ENCODE measurements at places on chromosomes 2 and 18. TPM values are rescaled to one million over a fixed set of nuclear protein-coding genes. Genes with fewer than 3 reads are reported as not detected.

DNA sequence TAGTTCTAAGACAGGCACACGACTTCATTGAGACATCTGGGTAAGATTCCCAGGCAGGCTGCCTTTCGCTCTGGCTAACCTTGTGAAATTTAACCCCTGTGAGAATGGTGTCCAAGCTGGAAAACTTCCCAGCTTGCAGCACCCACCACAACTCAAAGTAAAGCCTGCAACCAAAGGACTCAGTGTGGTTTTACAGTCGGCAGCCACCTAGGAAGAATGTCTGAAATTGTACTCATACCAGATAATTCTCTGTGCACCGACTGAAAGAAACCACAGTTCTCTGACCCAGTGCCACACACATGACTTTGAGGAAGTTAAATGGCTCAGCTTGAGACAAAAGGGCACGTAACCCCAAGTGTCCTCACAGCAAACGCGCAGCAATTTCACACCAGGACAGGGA lies 125.7 kb downstream of the RBMS1 start:
- no peak overlapping the region for H3K4me3 ChIP-seq
- H3K27me3 ChIP-seq = no peaks in the 10 kb centered on the region
- peak overlapping the region; percentile 31 for H3K27ac ChIP-seq

DNA sequence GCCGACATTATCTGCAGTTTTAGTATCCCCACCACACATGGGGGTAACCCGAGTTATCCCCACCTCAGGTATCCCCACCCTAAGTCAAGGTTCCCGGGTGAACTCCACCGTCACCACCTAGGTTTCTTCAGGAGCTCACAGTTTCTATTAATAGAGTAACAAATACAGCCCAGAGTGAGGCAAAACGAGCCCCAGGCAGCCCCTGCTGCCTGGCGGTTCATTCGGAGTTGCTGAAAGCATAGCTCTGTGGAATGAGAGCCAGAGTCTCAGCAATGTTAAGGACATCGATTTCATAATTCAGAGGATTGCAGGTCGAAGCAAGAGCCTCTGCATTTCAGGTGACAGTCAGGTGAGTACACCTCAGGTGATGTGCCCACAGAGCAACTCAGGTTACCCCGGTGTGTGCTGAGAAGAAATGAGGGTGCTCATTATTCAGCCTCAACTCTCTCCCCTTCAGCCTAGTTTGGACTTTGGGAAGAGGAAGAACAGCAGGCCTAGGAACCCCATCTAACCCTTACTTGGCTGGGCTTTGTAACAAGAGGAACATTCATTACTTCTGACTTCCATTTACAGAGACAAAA lies 10.7 kb downstream of the SATB2 start:
- H3K4me3 ChIP-seq = no peak overlapping the region
- peaks cover 8% of the 10 kb centered on the region for H3K4me1 ChIP-seq
- no peak for DNase-seq
- no peaks in the 10 kb centered on the region for H3K27me3 ChIP-seq
- no peaks in the 10 kb centered on the region for H3K36me3 ChIP-seq
- no peak overlapping the region for H3K27ac ChIP-seq

DNA sequence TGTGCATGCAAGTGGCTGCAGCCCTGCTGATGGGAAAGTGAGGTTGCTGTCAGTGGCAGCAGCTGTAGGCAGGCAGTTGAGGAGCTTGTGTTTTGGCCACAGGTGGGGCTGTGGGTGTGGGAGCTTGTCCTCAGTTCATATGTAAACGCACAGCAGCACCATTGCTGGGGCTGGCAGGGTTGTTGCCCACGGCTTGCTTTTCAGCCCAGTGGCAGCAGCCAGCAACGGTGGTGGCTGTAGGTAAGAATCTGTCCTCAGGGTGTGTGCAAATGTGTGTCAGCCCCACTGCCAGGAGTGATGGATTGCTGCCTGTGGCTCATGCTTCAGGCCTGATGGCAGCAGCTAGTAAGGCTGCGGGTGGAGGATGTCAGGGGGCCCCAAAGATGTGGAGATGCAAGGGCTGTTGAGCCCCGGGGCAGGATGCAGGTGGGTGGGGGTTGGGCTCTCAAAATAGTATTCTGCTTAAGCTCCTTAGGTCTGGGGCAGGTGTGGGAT lies 141.3 kb upstream of the THUMPD2 start:
- no peak for DNase-seq
- no peak overlapping the region for H3K4me3 ChIP-seq
- H3K4me1 ChIP-seq = peaks cover 7% of the 10 kb centered on the region
- no peaks in the 10 kb centered on the region for H3K27me3 ChIP-seq
- H3K36me3 ChIP-seq = no peaks in the 10 kb centered on the region

DNA sequence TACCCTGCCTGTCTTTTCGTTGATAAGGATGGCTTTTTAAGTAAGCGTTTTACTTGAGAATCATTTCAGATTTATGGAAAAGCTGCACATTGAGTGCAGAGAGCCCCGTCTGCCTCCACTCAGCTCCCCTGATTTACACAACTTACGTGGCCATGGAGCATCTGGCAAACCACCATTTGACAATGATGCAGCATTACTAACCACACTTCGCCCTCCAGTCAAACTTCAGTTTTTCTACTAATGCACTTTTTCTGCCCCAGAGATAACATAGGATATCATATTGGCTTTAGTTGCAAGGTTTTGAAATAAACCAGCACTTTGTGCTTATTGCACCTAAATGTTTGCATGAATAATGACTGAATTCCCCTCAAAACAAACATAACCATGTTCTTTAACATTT lies 165.1 kb upstream of the TPO start:
- H3K27ac ChIP-seq = no peak overlapping the region
- no peaks in the 10 kb centered on the region for H3K4me1 ChIP-seq
- no peak for DNase-seq
- no peaks in the 10 kb centered on the region for H3K36me3 ChIP-seq
- peaks cover 84% of the 10 kb centered on the region for H3K27me3 ChIP-seq
- H3K4me3 ChIP-seq = no peak overlapping the region

GRCh38 chr2:238501311-238501710 lies 74.6 kb downstream of the ASB1 start:
- no peak for DNase-seq
- no peaks in the 10 kb centered on the region for H3K36me3 ChIP-seq
- H3K27me3 ChIP-seq = no peaks in the 10 kb centered on the region
- no peak overlapping the region for H3K4me3 ChIP-seq
- no peaks in the 10 kb centered on the region for H3K4me1 ChIP-seq

Gene SERPINB11
- not detected for total RNA-seq

DNA sequence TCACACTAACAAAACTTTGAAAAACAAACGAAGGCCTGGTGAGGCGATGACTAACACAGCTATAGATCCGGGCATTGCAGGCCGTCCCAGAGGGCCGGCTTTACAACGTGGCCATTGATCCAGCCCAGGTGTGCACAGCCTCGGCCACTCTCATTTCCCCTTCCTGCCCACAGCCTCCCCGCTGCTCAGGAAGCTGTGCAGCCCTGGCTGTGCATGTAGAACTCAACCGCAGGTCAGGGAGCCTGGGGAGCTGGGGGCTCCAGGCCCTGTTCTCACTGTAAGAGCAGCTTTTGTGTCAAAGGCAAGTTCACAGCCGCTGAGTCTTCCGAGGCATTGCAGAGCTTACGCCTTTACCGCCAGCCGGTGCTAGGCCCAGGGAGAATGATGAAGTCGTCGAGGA lies 87.2 kb downstream of the LONRF2 start:
- no peaks in the 10 kb centered on the region for H3K36me3 ChIP-seq
- H3K27ac ChIP-seq = no peak overlapping the region
- H3K4me1 ChIP-seq = peaks cover 12% of the 10 kb centered on the region
- H3K4me3 ChIP-seq = no peak overlapping the region

Gene CYP1B1
- 37.2 TPM for total RNA-seq

GRCh38 chr2:77995161-77995560 lies 473.0 kb upstream of the LRRTM4 start:
- H3K36me3 ChIP-seq = no peaks in the 10 kb centered on the region
- H3K4me3 ChIP-seq = no peak overlapping the region
- no peaks in the 10 kb centered on the region for H3K4me1 ChIP-seq
- H3K27ac ChIP-seq = no peak overlapping the region
- DNase-seq = no peak

Gene ANKRD30B
- 0.51 TPM for total RNA-seq

GRCh38 chr2:200306931-200307723 lies 634 bp downstream of the SPATS2L start:
- peak; percentile 46 for DNase-seq
- H3K27me3 ChIP-seq = no peaks in the 10 kb centered on the region
- H3K4me1 ChIP-seq = peaks cover 67% of the 10 kb centered on the region
- H3K36me3 ChIP-seq = no peaks in the 10 kb centered on the region
- H3K4me3 ChIP-seq = peak overlapping the region; percentile 85

Gene KCNS3
- 7.9 TPM for total RNA-seq

Gene KIF5C
- 7.3 TPM for total RNA-seq

DNA sequence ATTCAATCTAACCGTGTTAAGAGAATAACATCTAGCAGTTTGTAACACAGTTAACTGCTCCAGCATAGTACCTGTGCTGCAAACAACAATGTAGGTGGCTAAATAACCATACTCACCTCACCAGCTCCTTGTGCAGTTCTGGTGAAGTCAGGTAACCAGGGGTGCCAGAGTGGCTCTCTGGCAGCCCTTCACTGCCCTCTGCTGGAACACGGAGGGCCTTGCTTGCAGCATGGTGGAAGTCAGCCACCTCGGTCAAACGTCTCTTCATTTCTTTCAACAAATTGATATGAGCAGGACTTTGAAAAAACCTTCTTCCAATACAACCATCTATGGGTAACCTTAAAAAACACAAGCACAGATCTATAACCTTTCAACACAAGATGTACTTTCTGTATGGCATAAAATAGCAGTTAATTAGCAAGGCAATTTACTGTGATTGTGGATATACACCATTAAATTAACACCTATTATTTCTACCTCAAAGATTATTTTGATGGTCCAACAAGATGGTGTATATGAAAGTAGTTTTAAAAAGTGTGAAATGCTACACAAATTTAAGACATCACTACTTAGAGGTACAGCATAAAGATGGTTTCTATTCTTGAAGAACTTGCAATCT lies 56.6 kb downstream of the EPG5 start:
- H3K27me3 ChIP-seq = no peaks in the 10 kb centered on the region
- peaks cover 4% of the 10 kb centered on the region for H3K36me3 ChIP-seq
- DNase-seq = peak; percentile 61
- no peaks in the 10 kb centered on the region for H3K4me1 ChIP-seq

Gene LDLRAD4
- total RNA-seq = not detected

DNA sequence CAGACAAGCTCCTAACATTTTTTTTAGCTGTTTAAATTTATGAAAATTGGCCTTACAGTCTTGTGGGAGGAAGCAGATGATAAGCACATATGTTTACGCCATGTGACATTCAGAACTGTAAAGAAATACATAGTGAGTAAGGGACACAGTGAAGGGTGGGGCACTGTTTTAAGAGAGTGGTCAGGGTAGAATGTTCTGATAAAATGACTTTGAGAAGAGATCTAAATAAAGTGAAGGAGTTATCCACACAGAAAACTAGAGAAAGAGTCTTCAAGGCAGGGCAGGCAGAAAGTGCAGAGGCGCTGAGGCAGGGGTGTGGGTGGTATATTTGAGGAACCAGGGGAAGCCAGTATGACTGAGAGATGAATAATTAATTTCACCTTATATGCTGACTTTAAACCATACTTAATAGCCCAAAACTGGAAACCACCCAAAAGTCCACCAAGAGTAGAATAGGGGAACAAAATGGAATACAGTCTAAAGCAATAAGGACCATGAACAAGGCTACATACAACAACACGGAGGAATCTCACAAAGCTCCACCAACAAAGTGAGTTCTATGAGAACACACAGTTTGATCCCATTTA lies 8.6 kb downstream of the MREG start:
- H3K4me3 ChIP-seq = no peak overlapping the region
- H3K27ac ChIP-seq = peak overlapping the region; percentile 98
- no peaks in the 10 kb centered on the region for H3K27me3 ChIP-seq
- DNase-seq = no peak
- H3K36me3 ChIP-seq = 0 out of 2 replicates have a peak, but pooled peaks cover under 1% of the 10 kb centered on the region
- H3K4me1 ChIP-seq = peaks cover 44% of the 10 kb centered on the region

- H3K27ac ChIP-seq = peak overlapping the region; percentile 93
- DNase-seq = peak; percentile 37
- H3K27me3 ChIP-seq = peaks cover 22% of the 10 kb centered on the region
- H3K4me3 ChIP-seq = no peak overlapping the region
Observed at GRCh38 chr2:218963601-218964000, 4.1 kb downstream of the CDK5R2 start.

Gene KLHL29
- 3.1 TPM for total RNA-seq

Gene AFF3
- total RNA-seq = 0.04 TPM

GRCh38 chr2:86047575-86048382 lies 57.9 kb downstream of the POLR1A start:
- no peaks in the 10 kb centered on the region for H3K27me3 ChIP-seq
- no peak overlapping the region for H3K4me3 ChIP-seq
- no peak for DNase-seq
- no peaks in the 10 kb centered on the region for H3K4me1 ChIP-seq
- peaks cover 65% of the 10 kb centered on the region for H3K36me3 ChIP-seq

Gene RGPD3
- 0.04 TPM for total RNA-seq

GRCh38 chr2:84940831-84941412 lies 30.0 kb upstream of the KCMF1 start:
- H3K27me3 ChIP-seq = no peaks in the 10 kb centered on the region
- no peak overlapping the region for H3K27ac ChIP-seq
- H3K4me1 ChIP-seq = peaks cover 22% of the 10 kb centered on the region
- H3K36me3 ChIP-seq = no peaks in the 10 kb centered on the region

Gene TAF4B
- total RNA-seq = 13.0 TPM

- H3K27ac ChIP-seq = no peak overlapping the region
- H3K27me3 ChIP-seq = no peaks in the 10 kb centered on the region
- DNase-seq = no peak
- H3K36me3 ChIP-seq = no peaks in the 10 kb centered on the region
- no peak overlapping the region for H3K4me3 ChIP-seq
- no peaks in the 10 kb centered on the region for H3K4me1 ChIP-seq
Observed at GRCh38 chr2:23637011-23637778, 252.2 kb downstream of the KLHL29 start.

DNA sequence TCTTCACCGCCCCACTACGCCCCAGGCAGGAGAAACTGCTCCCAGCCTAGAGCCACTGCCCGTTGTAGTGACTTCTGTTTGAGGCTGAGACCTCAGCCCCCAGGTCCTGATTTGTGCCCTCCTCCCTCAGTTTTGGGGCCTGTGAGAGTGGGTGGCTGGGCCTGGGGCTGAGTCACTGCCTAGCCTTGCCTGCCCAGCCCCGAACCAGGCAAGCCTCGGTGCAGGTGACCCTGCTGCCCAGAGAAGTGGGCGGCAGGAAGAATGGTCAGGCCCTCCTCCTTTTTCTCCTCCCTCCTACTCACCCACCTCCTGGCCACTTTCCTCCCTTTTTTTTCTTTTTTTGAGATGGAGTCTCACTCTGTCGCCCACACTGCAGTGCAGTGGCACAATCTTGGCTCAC lies 66.6 kb downstream of the ZFP36L2 start:
- H3K4me1 ChIP-seq = peaks cover 33% of the 10 kb centered on the region
- H3K4me3 ChIP-seq = no peak overlapping the region
- no peaks in the 10 kb centered on the region for H3K27me3 ChIP-seq
- DNase-seq = no peak
- peak overlapping the region; percentile 97 for H3K27ac ChIP-seq
- H3K36me3 ChIP-seq = no peaks in the 10 kb centered on the region

- no peak overlapping the region for H3K27ac ChIP-seq
- no peaks in the 10 kb centered on the region for H3K27me3 ChIP-seq
- no peaks in the 10 kb centered on the region for H3K4me1 ChIP-seq
- no peaks in the 10 kb centered on the region for H3K36me3 ChIP-seq
- DNase-seq = no peak
Observed at GRCh38 chr2:25286025-25286400, 55.7 kb downstream of the DNMT3A start.

Gene NR4A2
- total RNA-seq = 12.0 TPM

- no peak for DNase-seq
- no peaks in the 10 kb centered on the region for H3K27me3 ChIP-seq
- H3K27ac ChIP-seq = peak overlapping the region; percentile 10
- H3K36me3 ChIP-seq = no peaks in the 10 kb centered on the region
Observed at GRCh38 chr2:101473591-101473910, 1.4 kb downstream of the RFX8 start.

Gene M1AP
- total RNA-seq = not detected

GRCh38 chr18:27994571-27994970 lies 182.4 kb downstream of the CDH2 start:
- H3K4me3 ChIP-seq = no peak overlapping the region
- no peaks in the 10 kb centered on the region for H3K27me3 ChIP-seq
- peaks cover 16% of the 10 kb centered on the region for H3K4me1 ChIP-seq
- no peak for DNase-seq

Gene SCRN3
- total RNA-seq = 26.6 TPM

Data from PC-3 (cell line).